ENCODE measurements at places on chromosomes 7 and 10.

- DNase-seq: no peak
Observed at GRCh38 chr10:104267721-104268404, 1.1 kb upstream of the GSTO2 start.

DNA sequence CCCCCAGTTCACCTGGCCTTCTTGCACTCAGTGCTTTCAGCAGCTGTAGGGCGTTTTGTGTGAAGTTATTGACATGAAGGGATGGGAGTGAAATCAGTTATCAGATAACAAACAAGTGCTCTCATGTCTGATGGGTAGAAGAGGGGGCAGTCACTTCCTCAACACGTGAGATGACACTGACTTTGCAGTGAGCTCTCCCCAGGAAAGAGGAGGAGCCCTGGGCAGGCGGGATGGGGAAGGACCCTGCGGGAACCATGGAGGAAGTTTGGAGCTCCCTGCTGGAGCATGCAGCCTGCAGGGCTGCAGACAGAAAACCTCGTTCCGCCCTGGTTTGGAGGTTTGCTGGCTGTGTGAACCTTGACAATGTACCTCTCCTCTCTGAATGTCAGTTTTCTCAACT, 38.7 kb downstream of the GPR26 start:
- no peak for DNase-seq

- DNase-seq: no peak
Observed at GRCh38 chr10:6997509-6997908, 413.3 kb downstream of the SFMBT2 start.

- DNase-seq: peak; percentile 48
Observed at GRCh38 chr10:94279835-94280709, 82.7 kb downstream of the NOC3L start.

- no peak for DNase-seq
Observed at GRCh38 chr7:154880513-154880912, 122.4 kb downstream of the PAXIP1 start.

DNA sequence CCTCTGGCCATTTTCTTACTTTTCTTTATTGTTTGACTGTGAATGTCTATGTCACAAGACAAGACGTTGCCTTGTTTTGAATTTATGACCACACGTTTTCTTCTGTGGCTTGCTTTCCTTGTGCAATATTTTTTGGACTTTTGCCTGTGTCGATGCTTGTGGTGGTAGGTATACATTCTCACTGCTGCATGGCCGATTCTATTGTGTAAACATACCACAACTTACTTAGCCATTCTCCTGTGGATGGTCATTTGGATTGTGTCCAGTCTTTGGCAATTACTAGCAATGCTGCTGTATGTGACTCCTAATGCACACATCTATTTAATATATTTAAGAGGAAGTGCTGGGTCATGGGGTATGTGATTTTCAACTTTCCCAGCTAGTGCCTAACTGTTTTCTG, 18.0 kb upstream of the DLG5 start:
- no peak for DNase-seq

DNA sequence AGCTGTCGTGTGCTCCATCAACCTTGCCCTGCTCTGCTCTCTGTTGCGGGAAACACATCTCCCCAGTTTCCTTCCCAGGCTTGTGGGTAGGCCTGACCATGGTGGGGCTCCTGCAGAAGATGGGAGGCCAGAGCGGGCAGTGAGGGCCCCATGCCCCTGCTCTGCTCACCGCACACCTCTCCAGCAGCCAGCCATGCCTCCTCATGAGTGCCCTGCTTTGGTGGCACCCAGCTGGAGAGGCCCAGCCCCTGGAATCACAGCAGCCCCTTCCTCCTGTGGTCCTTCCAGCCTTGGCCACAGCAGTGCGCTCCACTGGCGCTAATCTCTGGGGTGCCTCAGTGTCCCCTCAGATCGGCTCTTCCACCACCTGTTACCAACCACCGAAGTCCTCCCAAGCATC, 4.2 kb upstream of the OPN4 start:
- DNase-seq: no peak

- no peak for DNase-seq
Observed at GRCh38 chr10:82497439-82497838, 622.4 kb downstream of the NRG3 start.

DNA sequence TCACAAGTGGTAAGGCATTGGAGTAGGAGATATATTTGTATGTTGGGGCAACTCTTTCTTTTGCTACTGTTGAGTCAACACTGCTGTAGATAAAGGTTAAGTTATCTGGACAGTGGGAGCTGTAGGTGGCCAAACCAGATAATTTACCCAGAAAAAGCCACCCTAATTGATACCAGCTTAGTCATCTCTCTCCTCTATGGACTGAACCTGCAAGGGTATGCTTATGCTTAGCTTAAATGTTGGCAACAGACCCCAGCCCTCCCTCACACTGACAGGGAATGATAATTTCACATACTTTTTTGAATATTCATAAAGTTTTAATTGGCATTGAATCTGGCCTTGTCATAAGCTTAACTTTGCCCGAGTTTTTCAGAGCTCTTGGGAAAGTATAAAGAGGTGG, 66.3 kb downstream of the CREB5 start:
- no peak for DNase-seq

DNA sequence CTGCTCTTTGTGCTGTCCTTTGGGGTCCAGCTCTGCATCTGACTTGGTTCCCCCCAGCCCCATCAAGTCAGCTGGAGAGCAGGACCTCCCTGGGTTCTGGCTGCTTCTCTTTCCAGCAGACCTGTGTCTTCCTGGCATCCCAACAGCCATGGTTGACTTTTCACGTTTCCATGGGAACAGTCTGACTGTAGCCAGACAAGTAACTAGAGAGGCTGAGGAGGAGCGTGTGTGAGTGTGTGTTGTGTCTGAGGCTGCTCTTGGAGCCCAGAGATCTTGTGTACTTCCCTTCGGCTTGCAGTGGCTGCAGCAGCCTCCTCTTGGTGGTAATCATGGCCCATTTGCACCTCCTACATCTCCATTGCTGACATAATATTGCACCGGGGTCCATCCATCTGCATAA, 332.0 kb downstream of the RPS24 start:
- DNase-seq: no peak

DNA sequence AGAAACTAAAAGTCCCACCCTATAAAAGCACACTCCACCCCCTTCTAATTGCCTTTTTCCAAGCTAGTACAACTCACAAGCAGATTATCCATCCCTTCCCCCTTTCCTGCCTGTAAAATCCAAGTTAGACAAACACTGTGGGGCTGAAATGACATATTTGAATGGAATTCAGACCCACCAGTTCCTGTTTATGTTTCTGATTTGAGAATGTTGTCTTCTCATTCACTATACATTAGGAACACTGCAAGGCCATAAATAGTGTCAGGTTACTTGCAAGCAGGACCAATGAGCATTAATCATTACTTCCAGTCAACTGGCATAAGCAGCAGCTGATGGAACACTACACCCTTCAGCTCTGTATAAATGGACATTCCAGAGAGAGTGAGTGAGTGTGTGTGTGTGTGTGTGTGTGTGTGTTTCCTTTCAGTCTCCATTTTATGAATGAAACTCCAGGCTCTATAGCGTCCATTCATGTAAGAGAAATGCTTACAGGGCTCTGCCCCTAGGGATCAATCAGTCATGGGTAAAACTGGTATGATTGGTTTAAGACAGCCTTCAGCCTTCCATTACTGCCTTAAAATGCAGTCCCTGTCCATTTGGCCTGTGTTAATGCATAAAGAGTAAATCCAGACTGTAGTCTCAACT, 69.3 kb downstream of the ETV1 start:
- DNase-seq: no peak
